ENCODE measurements at places on chromosomes 12 and 14.

DNA sequence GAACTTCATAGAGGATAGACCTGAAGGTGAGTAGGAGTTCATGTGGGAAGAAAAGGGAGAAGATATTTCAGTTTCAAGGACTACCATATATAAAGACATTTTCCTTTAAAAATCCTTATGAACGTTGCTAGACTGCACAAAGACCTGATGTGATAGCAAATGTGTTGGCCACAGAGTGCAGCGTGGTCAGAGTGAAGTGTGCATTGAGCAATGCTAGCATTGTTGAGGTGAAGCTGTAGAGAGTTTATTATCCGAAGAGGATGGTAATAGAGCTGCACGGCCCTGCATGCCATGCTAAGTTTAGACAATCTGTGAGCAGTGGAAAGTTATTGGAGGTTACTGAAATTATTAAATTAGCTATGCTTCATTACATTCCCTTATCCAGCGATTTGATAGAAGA is 413.0 kb downstream of the CCDC91 start:
- no peak for DNase-seq

DNA sequence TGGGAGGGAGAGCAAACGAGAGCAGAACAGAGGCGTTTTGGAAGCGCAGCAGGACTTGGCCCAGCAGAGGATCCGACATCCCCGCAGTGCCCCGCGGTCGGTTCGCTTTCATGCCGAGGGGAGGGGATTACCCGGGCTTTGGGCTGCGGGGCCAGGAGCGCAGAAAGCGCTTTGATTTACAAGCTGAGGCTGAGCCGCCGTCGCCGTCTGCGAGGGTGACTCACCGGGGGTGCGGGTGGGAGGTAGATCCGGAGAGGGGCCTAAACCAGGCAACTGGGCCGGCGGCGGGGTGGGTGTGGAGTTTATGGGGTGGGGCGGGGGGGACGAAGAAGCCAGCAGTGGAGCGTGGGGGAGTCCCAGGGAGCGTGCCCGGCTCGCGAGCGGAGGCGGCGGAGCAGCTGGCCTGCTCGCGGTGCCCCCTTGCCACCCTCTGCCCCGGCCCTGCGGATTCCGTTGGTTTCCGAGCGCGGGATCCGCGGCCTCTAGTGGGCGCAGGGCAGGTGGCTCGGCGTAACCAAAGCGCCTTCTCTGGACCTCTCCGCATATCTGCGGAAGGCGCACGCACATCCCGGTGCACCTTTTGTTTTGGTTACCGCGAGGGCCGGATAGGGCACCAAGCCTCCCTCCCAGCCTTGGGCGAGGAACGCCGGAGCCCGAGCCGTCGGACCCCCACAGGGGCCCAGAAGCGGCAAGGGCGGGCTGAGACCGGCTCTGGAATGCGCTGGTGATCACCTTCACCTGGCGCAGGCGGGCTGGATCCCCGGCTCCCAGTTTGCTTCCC is 2.6 kb downstream of the SIX4 start:
- peak; percentile 73 for DNase-seq

- no peak for DNase-seq
Observed at GRCh38 chr14:68784978-68785533, 7.8 kb downstream of the ZFP36L1 start.

DNA sequence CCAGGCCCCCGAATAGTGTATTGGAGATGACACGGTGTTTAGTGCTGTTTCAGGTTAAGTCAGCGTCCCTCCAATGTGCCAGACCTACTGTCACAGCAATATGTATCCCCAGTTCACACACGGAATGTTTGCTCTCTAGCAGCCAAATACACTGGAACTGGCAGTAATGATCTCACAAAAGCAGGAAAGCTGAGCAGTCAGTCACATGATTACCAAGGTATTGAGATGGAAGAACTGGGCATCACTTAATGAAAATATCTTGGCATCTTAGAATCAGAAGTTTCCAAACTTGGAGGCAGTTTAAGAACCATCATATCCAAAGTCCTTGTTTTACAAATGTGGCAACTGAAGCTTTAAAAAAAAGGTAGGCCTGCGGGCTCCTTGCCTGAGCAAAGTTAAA is 23.3 kb downstream of the NINJ2 start:
- no peak for DNase-seq

GRCh38 chr12:84779169-84779568 is 133.4 kb downstream of the SLC6A15 start:
- DNase-seq = no peak

- DNase-seq = no peak
Observed at GRCh38 chr14:73606271-73606670, 6.0 kb upstream of the ACOT6 start.

DNA sequence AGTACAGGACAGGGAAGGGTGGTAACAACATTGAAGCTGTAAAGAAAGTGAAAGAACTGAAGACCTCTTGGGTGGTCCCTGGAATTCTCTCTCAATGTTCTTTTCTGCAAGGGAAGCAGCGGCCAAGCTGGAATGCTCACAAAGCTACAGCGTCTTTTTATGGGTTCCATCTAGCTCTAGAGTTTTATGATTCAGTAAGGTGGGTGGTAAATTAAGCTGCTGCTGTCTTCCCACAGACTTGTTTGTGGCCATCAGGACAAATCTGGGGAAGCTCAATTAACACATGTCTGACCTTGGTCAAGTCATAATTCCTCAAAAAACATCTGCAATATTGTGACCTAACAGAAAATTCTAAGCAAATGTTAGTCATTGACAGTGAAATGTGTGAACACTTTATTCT is 139.1 kb downstream of the MED13L start:
- no peak for DNase-seq

DNA sequence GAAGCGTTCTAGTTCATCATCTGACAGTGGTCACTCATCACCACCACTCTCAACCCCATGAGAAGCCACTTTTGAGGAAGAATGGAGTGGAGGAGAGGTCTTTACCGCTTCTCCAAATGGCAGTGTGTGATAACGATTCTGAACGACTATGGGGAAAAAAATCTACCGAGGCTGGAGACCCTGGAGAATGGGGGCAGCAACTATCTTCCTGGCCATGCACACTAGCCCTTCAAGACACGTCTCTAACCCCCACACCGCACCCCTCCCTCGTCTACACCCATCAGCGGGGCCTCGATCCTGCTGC is 365 bp downstream of the ING4 start:
- no peak for DNase-seq

Data from stimulated activated naive CD8-positive, alpha-beta T cell treated with anti-CD3 and anti-CD28 coated beads, Interleukin-15, Interleukin-2, amounts not matched to agents 100 U/mL and 50 U/mL, for 24 hours (primary cell).